GM04504 (cell line): ENCODE measurements at places on chromosomes 7 and 10.
A peak's percentile ranks its signal among the peaks of the same experiment; 100 is the strongest.

DNA sequence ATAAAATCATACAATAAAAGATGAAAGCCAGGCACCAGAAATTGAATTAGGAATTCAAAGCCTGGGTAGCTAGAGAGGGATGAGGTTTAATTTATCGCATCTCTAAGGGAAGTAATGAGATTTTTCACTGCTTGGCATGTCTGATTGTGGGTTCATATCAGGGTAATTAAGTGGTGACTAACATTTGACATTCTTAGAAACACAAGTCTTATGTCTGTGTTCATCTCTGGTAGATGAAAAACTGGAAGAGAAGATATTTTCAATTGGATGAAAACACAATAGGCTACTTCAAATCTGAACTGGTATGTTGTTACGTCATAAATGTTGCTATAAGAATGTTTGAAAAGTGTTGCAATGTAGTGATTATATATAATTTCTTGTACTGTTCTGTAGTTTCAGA lies 36.8 kb upstream of the ARMS2 start:
- DNase-seq = no peak

- no peak for DNase-seq
Observed at GRCh38 chr7:20238754-20239324, 21.7 kb upstream of the MACC1 start.

DNA sequence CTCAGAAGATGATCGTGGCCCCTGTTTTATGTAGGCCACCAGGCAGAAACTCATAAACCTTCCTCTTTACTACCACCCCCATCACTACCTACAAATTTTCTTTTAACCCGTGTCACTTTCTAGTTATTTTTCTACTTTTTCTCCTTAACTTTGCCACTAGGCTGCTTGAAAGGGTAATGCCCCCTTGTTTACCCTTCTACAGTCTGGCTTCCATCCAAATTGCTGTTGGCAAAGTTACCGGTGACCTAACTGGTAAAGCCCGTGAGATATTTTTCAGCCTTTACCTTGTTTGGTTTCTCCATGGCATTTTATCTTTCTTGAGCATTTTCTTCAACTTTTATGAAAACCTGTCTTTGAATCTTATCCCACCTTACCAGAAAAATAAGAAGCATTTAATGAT lies 153.0 kb downstream of the WNT2 start:
- no peak for DNase-seq

DNA sequence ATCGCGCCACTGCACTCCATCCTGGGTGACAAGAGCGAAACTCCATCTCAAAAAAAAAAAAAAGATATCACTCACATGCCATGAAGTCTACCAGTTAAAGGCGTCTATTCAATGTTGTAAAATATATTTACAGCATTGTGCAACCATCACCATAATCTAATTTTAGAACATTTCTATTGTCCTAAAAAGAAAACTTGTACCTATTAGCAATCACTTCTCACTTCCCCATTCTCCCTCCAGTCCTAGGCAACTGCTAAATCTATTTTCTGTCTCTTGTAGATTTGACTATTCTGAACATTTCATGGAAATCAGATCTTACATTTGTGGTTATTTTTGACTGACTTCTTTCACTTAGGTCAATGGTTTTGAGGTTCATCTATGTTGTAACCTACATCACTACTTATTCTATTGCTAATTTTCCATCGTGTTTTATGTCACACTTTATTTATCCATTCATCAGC lies 25.2 kb upstream of the OTUD1 start:
- DNase-seq = no peak

DNA sequence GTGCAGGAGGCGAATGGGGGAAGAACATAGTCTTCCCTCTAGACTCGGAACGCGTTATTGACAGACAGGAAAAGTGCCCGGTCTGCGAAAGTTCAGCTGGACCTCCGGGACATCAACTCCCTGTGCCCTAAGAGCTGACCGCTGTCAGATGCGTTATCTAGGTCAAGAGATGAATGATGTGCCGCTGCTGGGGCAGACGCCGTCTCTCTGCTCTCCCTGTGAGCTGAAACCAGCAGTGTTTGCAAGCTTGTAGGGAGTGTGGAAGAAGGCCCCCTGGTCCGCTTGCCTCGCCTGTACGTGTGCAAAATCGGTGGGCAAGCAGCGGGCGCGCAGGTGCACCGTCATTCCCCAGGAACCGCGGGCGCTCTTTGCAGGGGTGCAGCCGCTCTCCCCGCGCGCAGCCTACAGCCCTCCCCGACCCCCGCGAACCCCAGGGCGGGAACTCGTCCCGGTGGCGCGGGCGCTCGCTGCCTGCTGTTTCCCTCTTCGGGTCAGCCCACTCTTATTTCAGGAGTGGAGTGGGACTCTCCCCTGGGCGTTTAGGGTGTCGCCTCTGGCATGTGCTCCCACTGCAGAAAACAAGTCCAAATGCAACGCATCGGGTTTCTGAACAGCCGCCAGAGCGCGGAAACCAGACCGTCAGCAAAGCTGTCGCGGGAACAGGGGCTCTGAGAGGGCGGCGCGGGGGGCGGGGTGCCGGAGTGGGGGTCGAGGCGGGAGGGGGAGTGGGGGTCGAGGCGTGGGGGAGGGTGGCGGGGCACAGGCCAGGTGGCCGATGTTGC lies 1.8 kb upstream of the PFKFB3 start:
- DNase-seq = no peak

GRCh38 chr7:154566877-154567276 lies 436.0 kb downstream of the PAXIP1 start:
- DNase-seq = no peak

DNA sequence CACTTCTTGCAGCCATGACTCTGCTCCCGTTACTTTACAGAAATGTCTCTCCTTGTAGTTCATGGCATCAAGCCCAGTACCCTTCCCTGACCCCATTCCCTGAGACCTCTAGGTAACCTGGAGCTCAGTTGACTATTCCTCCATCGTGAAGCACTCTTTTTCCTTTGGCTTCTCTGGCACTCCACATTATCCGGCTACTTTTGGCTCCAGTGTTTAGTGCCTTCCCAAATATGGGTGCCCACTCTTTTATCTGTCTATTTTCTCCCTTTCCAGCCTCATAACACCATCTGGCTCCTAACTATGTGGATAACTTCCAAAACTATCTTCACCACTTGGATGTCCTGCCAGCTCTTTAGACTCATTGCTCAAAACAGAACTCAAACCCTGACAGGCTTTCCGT lies 744.7 kb upstream of the GALNT17 start:
- DNase-seq = no peak

DNA sequence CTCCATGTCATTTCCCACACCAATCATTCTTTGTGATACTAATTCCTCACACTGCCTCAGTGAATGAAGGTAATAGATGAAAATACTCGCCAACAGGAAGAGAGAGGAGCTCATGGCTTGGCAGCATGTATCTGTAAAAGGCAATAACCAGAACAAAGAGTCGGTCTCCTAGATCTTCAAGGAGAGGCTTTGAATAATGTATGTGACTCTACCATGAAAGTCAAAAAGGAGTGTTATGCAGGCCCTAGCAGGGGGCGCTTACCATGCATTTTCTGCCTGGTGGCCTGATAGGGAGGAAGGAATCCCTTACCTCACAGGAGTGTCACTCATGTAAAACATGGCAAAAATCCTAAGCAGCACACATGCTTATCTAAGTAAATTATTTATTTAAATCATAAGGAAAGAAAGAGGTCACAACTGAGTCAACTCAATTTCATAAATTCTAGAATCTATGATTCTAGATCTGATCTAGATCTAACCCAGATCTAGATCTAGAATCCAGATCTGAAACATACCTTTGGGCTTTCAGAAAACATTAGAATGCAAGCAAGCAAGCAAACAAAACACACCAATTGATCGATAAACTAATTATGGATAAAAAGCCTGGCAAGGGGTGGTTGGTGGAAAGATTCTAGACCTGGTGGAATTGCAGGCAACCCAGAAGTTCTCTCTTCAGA lies 226.3 kb upstream of the KLF6 start:
- DNase-seq = no peak

GRCh38 chr10:129849853-129850252 lies 114.2 kb downstream of the EBF3 start:
- DNase-seq = no peak

GRCh38 chr7:79507131-79507530 lies 53.7 kb upstream of the MAGI2 start:
- DNase-seq = no peak

DNA sequence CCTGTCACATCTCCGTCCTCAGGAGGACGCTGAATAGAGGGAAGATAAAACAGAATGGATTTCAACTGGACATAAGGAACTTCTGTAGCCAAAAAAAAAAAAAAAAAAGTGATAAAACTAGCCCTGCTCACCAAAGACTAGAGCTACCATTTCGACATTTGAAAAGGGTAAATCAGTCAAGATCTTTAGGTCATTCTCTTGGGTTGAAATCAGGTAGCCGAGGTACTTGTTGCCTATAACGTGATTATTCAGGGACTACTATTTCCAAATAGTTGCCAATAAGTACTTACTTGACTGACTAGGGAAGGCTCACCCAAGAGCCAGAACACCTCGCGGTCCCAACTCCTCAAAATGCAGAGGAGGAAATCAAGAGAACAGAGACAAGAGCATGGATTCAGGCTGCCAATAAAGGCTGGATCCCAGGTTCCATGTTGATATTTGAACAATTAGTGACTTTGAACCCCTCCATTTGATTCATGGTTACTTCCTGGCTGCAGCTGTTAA lies 2.0 kb downstream of the RHEB start:
- no peak for DNase-seq

DNA sequence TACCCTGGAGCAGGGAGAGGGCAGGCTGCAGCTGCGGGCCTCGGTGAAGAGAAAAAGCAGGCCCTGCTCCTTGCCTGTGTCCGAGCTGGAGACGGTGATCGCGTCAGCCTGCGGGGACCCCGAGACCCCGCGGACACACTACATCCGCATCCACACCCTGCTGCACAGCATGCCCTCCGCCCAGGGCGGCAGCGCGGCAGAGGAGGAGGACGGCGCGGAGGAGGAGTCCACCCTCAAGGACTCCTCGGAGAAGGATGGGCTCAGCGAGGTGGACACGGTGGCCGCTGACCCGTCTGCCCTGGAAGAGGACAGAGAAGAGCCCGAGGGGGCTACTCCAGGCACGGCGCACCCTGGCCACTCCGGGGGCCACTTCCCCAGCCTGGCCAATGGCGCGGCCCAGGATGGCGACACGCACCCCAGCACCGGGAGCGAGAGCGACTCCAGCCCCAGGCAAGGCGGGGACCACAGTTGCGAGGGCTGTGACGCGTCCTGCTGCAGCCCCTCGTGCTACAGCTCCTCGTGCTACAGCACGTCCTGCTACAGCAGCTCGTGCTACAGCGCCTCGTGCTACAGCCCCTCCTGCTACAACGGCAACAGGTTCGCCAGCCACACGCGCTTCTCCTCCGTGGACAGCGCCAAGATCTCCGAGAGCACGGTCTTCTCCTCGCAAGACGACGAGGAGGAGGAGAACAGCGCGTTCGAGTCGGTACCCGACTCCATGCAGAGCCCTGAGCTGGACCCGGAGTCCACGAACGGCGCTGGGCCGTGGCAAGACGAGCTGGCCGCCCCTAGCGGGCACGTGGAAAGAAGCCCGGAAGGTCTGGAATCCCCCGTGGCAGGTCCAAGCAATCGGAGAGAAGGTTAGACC lies 138.0 kb upstream of the STK17A start:
- DNase-seq = no peak

DNA sequence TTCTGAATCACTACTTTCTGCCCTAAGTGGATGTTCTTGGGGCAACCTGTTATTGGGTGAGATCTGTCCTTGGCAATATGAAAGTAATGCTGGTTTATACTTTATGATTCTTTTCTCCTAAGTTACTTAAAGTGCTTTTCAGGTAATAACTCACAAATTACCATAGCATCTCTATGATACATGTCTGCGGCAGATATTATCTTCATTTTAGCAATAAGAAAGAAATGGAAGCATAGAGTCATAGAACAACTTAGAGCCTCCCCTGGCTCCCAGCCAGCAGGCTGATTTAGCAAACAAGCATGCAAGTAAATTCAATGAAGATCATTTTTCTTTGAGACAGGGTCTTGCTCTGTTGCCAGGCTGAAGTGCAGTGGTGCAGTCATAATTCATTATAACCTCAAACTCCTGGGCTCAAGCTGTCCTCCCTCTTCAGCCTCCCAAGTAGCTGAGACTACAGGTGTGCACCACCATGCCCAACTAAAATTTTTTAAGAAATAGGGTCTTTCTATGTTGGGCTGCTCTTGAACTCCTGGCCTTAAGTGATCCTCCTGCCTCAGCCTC lies 38.1 kb upstream of the GRM8 start:
- DNase-seq = no peak

GRCh38 chr10:75542084-75542483 lies 110.7 kb downstream of the LRMDA start:
- no peak for DNase-seq

GRCh38 chr7:50149369-50149768 lies 56.3 kb upstream of the ZPBP start:
- DNase-seq = no peak

GRCh38 chr10:22648547-22648961 lies 65.8 kb downstream of the PIP4K2A start:
- DNase-seq = peak; percentile 71

DNA sequence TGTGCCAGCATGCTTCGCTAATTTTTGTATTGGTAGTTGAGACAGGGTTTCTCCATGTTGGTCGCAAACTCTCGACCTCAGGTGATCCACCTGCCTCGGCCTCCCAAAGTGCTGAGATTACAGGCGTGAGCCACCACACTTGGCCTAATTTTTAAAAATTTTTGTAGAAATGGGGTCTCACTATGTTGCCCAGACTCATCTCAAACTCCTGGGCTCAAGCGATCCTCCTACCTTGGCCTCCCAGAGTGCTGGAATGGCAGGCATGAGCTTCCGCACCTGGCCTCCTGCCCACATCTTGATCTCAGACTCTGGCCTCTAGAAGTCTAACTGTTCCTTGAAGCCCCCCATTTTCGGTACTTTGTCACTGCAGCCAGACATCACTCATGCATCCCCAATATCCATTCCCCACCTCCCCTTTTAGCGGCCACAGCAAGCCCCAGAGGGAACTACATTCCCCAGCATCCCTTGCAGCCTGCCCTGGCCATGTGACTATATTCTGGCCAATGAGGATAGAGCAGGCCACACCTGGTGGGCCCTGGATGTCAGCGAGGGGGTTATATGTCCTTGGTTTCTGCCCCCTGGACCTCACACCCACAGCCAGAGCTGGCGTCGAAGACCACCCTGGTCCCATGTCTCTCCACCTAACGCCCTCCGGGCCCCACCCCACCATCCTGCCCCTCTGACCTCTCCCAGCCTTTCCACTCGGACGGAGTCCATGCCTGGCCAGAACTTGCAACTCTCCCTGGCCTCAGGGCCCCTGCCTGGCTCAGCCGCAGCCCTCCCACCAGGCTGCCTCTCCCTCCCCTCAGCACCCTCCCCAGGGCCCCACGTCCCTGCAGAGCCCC lies 33.8 kb downstream of the MICALL2 start:
- DNase-seq = no peak

- no peak for DNase-seq
Observed at GRCh38 chr7:133059263-133059662, 22.6 kb downstream of the CHCHD3 start.

DNA sequence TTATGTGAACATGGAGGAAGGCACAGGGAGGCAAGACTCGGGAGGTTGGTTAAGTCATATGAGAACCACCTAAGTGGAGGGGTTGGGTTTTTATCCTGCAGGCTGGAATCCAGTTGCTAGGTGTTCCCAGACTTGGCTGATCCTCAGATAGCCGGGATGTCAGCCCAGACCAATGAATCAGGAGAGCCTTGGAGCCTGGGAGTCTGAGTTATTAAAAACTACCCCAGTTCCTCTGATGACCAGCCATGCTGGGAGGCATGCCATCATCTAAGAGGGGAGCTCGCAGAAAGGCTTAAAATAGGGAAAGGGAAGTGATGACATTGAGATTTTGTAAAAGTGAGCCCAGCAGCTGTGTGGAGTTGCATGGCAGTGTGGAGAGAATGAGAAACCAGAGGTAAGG lies 238.1 kb downstream of the ZNF248 start:
- DNase-seq = no peak
